ENCODE measurements at places on chromosomes 4 and X.

DNA sequence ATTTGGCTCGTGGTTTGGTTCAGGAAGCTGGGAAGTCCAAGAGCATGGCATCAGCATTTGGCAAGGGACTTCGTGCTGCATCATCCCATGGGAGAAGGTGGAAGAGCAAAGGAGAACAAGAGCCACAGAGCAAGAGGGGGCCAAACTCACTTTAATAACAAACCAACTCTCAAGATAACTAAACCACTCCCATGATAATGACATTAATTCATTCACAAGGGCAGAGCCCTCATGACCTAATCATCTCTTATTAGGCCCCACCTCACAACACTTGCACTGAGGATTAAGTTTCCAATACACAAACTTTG, 113.4 kb upstream of the ATXN3L start:
- no peak for DNase-seq

GRCh38 chr4:31005037-31005436, 284.9 kb downstream of the PCDH7 start:
- no peak for DNase-seq

GRCh38 chr4:59608466-59608865, 1591.7 kb upstream of the ADGRL3 start:
- no peak for DNase-seq

DNA sequence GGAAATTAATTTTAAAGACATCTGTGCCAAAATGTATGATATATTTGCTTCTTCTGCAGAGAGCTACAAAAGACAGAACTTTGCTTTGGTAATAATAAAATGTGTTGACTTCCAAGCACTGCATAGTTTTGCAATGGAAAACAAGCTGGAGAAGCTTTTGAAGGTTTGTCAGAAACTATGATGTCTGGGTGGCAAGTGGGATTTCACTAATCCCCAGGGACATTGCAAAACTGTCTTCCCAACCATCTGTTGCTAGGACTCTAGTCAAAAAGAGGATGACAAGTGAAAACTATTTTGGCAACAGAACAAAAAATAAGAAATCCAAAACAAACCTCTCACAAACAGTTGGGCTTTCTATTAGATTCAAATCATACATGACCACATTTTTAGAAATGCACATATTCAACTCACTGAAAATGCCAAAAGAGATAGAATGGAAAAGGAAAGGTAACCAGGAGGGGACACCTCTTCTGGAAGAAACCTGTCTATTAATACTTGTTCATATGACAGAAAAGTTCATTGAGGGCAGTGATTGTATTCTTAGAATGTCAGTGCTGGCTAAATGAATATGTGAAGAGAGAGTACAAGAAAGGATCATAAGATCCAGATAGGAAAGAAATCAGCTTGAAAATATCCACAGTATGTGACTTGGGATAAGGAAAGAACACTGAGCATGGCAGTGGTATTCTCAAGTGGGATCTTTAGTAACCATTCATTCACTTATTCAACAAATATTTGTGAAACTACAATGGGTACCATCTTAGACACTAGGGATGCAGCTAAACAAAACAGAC, 228.0 kb downstream of the RASL11B start:
- no peak for DNase-seq

DNA sequence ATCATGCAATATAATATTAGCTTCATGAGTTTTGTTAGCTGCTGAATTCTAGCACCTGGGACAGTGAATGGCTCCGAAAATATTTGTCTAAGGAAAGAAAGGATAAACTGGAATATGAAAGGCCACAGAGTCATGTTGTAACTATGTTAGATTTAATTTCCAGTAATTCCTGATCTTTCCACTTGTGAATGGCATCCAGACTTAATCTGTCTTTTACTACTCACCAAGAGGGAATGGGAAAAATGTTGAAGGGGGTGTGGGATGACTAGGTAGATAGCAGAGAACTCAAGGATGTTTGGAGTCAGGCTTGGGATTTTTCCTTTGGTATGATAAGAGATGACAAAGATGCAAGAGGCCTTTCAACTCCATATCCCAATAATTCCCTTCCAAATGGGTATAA, 9.4 kb downstream of the ADH6 start:
- DNase-seq = no peak

DNA sequence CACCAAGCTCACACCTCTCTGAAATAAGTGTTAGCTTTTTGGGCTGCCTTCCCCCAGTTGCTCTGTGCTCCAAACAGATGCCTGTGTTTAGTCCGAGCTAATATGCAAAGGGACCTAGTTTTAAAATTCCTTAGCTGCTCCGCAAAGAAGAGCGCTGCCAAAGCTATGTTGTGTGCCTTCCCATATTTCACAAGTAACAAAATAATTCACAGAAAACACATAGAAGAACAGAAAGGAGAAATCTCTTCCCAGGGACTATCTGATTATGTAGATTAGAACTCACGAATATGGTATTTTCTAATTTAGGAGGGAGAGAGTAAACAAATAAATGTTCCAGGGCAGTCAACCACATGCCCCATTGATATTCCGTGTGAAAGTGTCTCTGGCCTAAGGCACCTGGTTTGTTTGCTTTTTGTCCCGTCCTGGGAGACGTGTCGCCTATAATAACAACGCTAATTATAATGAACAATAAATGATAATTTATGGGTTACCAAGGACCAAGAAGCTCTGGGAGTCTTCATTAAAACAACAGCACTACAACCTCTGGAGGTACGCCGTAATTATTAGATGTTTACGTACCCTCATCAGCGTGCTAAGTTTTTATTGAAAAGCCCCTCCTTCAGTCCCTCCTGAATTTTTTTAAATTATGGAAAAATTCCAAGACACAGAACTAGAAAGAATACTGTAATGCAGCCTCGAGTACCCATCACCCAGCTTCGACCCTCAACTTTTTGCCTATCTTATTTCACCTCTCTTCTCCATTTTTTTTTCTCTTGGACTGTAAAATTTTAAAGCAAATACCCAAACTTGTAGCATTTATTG, 1.2 kb upstream of the CCNG2 start:
- no peak for DNase-seq

GRCh38 chr4:94408549-94409374, 43.0 kb upstream of the PDLIM5 start:
- DNase-seq = no peak

- no peak for DNase-seq
Measured at GRCh38 chr4:171473155-171473554, 340.0 kb upstream of the GALNTL6 start.

- no peak for DNase-seq
Measured at GRCh38 chr4:1385373-1386340, 20.6 kb downstream of the NKX1-1 start.

DNA sequence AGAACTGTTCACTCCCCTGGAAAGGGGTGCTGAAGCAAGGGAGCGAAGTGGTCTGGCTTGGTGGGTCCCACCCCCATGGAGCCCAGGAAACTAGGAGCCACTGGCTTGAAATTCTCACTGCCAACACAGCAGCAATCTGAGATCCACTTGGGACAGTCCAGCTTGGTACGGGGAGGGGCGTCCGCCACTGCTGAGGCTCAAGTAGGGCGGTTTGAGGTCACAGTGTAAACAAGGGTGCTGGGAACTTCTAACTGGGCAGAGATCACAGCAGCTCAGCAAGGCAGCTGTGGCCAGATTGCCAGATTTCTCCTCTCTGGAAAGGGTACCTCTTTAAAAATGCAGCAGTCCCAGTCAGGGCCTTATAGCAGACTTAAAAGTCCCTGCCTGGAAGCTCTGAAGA, 53.9 kb upstream of the GALNTL6 start:
- DNase-seq = no peak

DNA sequence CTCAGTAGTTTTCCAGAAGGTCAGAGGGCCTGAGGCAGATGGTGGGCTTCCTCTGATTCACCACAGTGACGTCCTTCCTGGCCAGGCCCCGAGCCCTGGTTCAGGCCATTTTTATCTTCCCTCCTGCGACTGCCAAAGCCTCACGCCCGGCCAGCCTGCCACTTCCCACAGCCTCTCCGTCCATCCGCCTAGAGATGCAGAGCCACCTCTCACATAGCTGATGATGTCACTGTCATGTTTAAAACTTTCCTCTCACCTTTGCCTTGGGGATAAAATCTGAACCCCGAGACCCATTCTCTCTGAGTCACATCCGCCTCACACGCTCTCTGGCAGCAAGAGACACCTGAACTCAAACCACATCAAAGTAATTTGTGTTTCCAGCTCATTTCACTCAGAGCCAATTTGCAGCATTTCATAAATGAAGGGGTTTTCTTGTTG, 175.3 kb downstream of the QDPR start:
- DNase-seq = peak; percentile 81

DNA sequence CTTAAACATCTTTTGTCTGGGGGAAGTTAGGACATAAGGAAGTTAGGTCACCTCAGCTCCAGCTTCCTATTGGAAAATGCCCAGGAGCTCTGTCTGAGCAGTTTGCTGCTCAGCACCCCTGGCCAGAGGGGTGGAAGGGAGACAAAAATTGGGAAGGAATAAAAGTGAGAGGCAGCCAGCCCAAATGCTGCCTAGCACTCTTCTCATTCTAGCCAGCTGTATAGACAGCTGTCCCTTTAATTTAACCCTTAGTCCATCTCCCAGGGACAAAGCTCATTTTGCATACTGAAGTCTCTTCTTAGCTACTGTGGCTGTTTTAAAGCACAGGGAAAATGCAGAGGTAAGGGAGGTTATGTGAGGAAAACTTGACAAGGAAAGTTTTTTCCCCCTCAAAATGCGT, 89.5 kb upstream of the CITED1 start:
- no peak for DNase-seq

DNA sequence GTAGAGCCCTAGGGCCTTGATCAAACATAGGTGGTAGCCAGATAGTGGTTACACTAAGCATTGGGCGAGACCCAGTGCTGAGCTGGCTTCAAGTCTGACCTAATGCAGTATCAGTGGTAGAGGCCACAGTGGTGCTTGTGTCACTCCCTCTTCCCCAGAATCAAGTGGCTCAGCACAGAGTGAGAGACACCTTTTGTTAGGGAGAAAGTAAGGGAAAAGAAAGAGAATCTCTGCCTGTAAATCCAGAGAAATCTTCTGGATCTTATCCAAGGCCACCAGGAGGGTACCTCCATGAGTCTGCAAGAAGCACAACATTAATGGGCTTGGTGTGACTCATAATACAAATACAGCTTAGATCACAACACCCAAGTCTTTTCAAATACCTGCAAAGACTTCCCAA, 117.7 kb upstream of the SLC6A14 start:
- DNase-seq = no peak

All from activated naive CD8-positive, alpha-beta T cell treated with anti-CD3 and anti-CD28 coated beads for 36 hours (primary cell).